ENCODE measurements at places on chromosomes 1 and 21. TPM values are rescaled to one million over a fixed set of nuclear protein-coding genes. Genes with fewer than 3 reads are reported as not detected.

SPRR2F gene
- total RNA-seq, result not detected

MYCL gene
- 20.1 TPM for total RNA-seq

ADAMTS1 gene
- 67.5 TPM for total RNA-seq

DNA sequence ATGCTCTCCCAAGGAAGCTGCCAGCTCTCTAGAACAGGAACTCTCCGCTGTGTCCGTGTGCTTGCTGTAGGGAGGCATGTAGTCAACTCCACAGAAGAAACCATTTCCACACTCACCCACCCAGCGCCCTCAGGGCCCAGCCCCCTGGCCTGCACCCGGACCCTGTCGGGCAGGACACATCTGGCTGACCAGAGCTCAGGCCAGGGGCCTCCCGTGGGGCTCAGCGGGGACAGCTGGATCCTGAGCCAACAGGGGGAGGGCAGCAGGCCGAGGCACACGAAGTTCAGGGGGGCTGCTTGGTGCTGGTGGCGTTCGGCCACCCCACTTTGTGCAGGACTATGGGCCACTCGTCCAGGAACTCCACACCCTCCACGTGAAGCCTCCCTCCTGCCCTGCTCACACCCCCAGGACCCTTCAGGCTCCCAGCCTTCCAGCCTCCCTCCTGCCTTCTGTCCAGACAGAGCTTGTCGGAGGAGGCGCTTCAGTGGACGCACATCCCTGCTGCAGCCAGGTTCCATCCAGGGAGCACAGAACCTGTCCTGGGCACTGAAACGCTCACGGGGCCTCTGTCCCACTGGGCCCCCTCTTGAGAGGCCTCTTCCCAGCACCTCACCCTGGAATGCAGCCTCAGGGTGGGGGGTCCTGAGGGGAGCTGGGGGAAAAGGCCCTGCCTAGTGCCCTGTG is 15.0 kb upstream of the FAAP20 start:
- peaks cover 7% of the 10 kb centered on the region for H3K27me3 ChIP-seq
- peak overlapping the region; percentile 31 for H3K27ac ChIP-seq
- H3K4me1 ChIP-seq, result peaks cover 2% of the 10 kb centered on the region
- DNase-seq, result no peak
- H3K36me3 ChIP-seq, result peaks cover 3% of the 10 kb centered on the region

DNA sequence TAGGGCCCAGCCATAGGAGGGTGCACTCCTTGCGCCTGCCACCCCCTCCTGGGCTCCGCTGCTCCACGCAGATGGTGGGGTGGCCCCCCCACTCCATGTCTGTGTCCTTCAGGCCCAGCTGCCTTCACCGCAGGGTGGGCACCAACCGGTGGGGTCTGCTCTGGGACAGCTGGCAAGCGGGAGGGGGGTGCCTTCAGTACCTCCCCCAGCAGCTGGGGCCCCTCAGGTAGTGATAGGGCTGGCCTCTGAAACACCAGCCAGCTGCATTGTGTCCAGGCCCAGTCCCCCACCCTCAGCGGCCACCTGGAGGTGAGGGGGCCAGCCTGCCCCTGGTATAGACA is 360 bp downstream of the GJC2 start:
- H3K27me3 ChIP-seq, result peaks cover 7% of the 10 kb centered on the region
- H3K4me3 ChIP-seq, result no peak overlapping the region
- H3K36me3 ChIP-seq, result no peaks in the 10 kb centered on the region
- DNase-seq, result no peak

- H3K27me3 ChIP-seq, result peaks cover 14% of the 10 kb centered on the region
- H3K36me3 ChIP-seq, result peaks cover 11% of the 10 kb centered on the region
- no peak overlapping the region for H3K4me3 ChIP-seq
- no peak overlapping the region for H3K27ac ChIP-seq
- peaks cover 66% of the 10 kb centered on the region for H3K4me1 ChIP-seq
These were observed 45.5 kb upstream of the ECE1 start for GRCh38 chr1:21335750-21336224.

DNA sequence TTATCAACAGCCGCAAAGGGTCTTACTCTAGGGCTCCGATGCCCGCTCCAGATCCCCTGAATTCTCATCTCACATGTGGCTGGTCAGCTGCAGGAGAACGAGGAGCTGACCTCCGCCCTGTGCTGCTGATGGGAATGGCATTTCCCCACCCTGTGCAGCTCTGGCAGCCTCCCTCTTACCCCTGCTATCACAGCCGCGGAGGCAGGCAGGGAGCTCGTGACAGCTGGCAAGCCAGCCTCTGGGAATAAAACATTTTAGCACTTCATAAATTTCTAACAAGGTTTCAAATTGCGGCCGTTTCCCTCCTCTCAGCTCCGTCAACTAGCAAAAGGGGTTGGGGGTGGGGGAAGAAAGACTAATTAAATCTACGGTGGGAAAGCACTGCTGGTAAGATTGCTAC is 81.1 kb downstream of the DSCAM start:
- H3K36me3 ChIP-seq, result no peaks in the 10 kb centered on the region
- H3K27me3 ChIP-seq, result no peaks in the 10 kb centered on the region
- no peak for DNase-seq
- H3K4me3 ChIP-seq, result no peak overlapping the region
- no peak overlapping the region for H3K27ac ChIP-seq
- H3K4me1 ChIP-seq, result no peaks in the 10 kb centered on the region

DNA sequence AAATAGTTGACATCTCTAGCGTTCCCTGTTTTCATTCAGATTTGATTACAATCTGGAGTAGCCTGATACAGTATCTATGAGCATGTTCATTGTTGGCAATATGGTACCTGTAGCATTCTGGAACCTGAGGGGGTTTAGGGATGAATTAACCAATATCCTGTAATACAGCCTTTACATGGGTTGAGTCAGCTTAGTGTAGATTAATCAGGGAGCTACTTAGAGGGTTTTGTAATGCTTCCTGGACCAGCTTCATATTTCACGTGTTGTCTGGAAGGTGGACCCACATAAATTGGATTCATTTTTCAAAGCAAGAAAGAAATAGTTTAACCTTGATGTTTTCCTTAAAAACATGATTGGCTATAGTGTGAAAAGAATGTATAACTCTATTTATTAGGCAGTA is 3.6 kb downstream of the OTUD3 start:
- peaks cover 30% of the 10 kb centered on the region for H3K4me1 ChIP-seq
- H3K36me3 ChIP-seq, result peaks cover 5% of the 10 kb centered on the region
- DNase-seq, result no peak
- H3K27me3 ChIP-seq, result peaks cover 2% of the 10 kb centered on the region
- no peak overlapping the region for H3K27ac ChIP-seq

GRCh38 chr1:3869751-3870301 is 12.6 kb downstream of the DFFB start:
- H3K27me3 ChIP-seq, result peaks cover 8% of the 10 kb centered on the region
- H3K4me3 ChIP-seq, result no peak overlapping the region
- H3K36me3 ChIP-seq, result peaks cover 26% of the 10 kb centered on the region
- no peak overlapping the region for H3K27ac ChIP-seq
- no peaks in the 10 kb centered on the region for H3K4me1 ChIP-seq
- DNase-seq, result no peak

GRCh38 chr1:58310469-58310868 is 236.1 kb downstream of the OMA1 start:
- no peaks in the 10 kb centered on the region for H3K36me3 ChIP-seq
- no peak overlapping the region for H3K4me3 ChIP-seq
- no peak overlapping the region for H3K27ac ChIP-seq
- no peaks in the 10 kb centered on the region for H3K27me3 ChIP-seq
- H3K4me1 ChIP-seq, result no peaks in the 10 kb centered on the region

DNA sequence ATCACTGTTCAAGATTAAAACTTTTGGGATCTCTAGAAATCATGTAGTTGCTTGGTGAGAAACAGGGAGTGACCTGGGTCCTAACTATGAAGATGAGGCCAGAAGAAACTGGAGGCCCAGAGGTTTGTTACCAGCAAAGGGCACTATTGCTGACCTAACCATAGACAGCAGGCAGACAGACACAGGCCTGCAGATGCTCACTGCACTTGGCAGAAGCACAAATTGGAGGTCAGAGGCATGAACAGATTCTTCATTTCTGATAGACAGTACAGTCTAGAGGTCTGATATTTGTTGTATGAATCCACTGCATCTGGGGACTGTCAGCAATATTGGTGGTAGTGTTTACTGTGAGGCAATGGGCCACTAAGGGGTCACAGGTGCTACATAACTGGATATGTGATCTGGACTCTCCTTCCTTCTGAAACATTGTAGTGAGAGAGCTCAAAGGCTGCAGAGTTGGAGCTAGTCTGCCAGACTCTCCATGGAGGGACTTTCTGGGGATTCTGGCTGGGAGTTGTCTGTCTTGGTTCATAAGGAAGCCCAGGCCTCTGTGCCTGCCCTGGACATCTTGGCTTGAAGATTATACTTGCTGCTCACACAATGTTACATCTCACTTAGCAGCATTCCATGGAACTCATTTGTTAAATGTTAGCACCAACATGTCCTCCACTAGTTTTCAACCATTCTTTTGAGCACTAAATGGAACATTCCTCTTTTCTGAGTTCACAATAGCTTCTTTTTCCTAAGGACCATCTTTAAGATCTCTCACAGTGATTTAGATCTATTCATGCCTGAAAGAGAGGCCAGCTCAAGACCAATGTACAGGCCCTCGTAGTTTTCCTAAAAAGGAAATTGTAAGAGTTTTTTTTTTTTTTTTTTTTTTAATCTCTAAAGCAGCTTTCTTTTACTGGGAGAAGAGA is 26.9 kb upstream of the CCN1 start:
- no peaks in the 10 kb centered on the region for H3K4me1 ChIP-seq
- no peak overlapping the region for H3K27ac ChIP-seq
- no peaks in the 10 kb centered on the region for H3K36me3 ChIP-seq
- no peaks in the 10 kb centered on the region for H3K27me3 ChIP-seq
- H3K4me3 ChIP-seq, result no peak overlapping the region

- peaks cover 6% of the 10 kb centered on the region for H3K4me1 ChIP-seq
- no peaks in the 10 kb centered on the region for H3K36me3 ChIP-seq
- no peak overlapping the region for H3K27ac ChIP-seq
- DNase-seq, result peak; percentile 66
These were observed 2.6 kb downstream of the SLAMF8 start for GRCh38 chr1:159829273-159829634.

DNA sequence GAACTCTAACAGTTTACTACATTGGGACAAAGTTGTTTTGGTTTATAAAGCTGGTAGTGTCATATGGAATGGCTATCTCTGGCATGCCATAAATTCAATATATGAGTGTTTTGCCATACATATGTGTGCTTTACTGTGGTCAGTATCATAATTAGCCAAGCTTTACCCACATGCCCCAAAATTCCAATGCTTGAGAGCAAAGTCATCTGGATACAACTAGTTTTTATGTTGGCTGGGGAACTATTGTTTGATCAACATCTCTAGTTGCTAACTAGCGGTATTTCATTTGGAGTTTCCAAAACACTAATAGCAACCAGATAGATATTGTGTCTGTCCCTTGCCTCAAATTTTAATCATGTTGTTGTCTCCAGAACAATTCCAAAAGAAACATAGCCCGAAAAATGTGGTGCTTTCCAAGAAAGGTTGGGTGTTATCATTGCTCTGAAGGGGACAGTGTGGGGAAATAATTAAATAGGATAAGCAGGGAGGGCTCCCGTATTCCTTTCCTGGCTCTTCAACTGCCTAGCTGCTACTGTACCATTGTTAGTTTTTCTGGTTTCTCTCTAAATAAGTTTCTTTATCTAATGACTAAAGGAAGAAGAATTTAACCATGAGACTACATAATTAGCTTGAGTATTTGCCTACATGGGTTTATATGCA is 136.1 kb downstream of the TGFB2 start:
- no peak overlapping the region for H3K27ac ChIP-seq
- H3K4me1 ChIP-seq, result no peaks in the 10 kb centered on the region
- no peaks in the 10 kb centered on the region for H3K27me3 ChIP-seq
- no peak for DNase-seq
- no peaks in the 10 kb centered on the region for H3K36me3 ChIP-seq

GRCh38 chr1:220775240-220775853 is 11.4 kb upstream of the MTARC1 start:
- no peaks in the 10 kb centered on the region for H3K36me3 ChIP-seq
- no peak overlapping the region for H3K4me3 ChIP-seq
- DNase-seq, result peak; percentile 67
- no peak overlapping the region for H3K27ac ChIP-seq

DNA sequence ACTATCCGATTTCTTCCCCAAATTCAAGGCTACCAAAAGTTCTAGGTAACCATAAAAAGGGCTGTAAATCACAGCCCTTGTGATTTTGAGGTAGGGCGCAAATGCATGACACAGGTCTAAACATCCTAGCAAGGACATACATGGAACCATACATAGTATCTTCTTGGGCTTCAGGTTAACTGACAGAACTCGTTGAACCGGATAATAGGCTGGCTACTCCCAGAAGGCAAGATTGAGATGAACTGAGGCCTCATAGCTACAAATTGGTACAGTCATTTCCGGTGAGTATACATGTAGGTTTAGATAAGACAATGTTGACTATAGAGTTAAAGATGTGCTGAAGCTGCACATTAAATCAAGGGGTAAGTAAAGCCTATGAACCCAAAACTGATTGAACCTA is 27.3 kb upstream of the TP53BP2 start:
- H3K27me3 ChIP-seq, result peaks cover 5% of the 10 kb centered on the region
- no peak overlapping the region for H3K27ac ChIP-seq
- no peaks in the 10 kb centered on the region for H3K4me1 ChIP-seq
- no peak for DNase-seq

DNA sequence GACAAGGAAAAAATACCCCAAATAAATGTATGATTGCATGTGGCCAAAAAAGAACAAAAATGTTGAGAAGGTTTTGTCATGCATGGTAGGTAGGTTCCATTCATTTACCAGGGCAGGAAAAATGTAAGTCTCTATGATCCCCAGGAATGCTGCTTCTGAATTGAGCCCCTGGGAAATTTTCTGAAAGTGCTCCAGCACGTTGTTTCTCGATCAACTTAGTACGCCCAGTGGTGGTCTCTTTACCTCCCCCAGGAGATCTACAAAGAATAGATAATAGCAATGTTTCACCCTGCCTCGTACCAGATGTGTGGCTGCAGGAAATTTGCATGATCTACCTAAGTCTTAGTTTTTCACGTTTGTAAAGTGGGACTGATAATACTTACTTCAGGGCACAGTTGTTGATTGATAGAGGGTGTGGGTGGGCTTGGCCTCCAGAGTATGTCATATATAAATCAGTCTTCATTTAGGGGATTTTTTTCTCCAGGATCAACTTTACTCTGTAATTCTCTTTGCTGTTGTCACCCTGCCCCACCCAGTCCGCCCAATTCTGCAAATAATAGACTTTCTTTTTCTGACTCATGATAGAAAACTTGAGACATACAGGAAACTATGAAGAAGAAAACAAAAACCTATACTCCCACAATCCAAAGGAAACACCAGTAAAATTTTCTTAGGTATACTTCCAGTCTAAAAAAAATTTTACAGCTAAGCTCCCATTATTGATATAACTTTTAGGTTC is 462.0 kb upstream of the RUNX1 start:
- DNase-seq, result no peak
- no peak overlapping the region for H3K27ac ChIP-seq
- H3K4me3 ChIP-seq, result no peak overlapping the region
- H3K4me1 ChIP-seq, result peaks cover 17% of the 10 kb centered on the region
- H3K36me3 ChIP-seq, result no peaks in the 10 kb centered on the region
- H3K27me3 ChIP-seq, result no peaks in the 10 kb centered on the region
